Hair follicle dermal papilla cell (primary cell): ENCODE measurements at places on chromosomes 2 and 18. TPM values are rescaled to one million over a fixed set of nuclear protein-coding genes. Genes with fewer than 3 reads are reported as not detected.

The SLC9A4 gene
- under 0.01 TPM in 1 of 2 replicates, not detected in the other for total RNA-seq

The MBP gene
- total RNA-seq = 13.2 and 21.9 TPM in 2 replicates

The AGAP1 gene
- 15.5 and 18.5 TPM in 2 replicates for total RNA-seq

The TMEM178A gene
- 0.24 TPM in 1 of 2 replicates, not detected in the other for total RNA-seq

The LDLRAD4 gene
- total RNA-seq = 0.12 and 0.65 TPM in 2 replicates

The ZNF532 gene
- 43.7 and 72.5 TPM in 2 replicates for total RNA-seq

The PTH2R gene
- 0.16 TPM in 1 of 2 replicates, not detected in the other for total RNA-seq

The GRB14 gene
- total RNA-seq = 0.36 and 0.65 TPM in 2 replicates

The GMCL1 gene
- 7.5 and 9.1 TPM in 2 replicates for total RNA-seq

The INSIG2 gene
- 6.9 and 8.9 TPM in 2 replicates for total RNA-seq

The CDH19 gene
- total RNA-seq = under 0.01 TPM in 1 of 2 replicates, not detected in the other

The PUM2 gene
- 42.0 and 54.8 TPM in 2 replicates for total RNA-seq

The LONRF2 gene
- total RNA-seq = not detected in 2 replicates

The ANKRD62 gene
- not detected in 2 replicates for total RNA-seq

The FOSL2 gene
- total RNA-seq = 361 and 426 TPM in 2 replicates

The CCDC93 gene
- 19.2 and 28.6 TPM in 2 replicates for total RNA-seq

The PFN4 gene
- 0.16 and 0.97 TPM in 2 replicates for total RNA-seq

The ALPI gene
- total RNA-seq = not detected in 2 replicates

The RTKN gene
- total RNA-seq = 19.2 and 21.7 TPM in 2 replicates

The POU3F3 gene
- under 0.01 TPM in 1 of 2 replicates, not detected in the other for total RNA-seq

The ERBB4 gene
- total RNA-seq = under 0.01 and 0.24 TPM in 2 replicates

The SANBR gene
- total RNA-seq = 7.5 and 10.2 TPM in 2 replicates

The MPP4 gene
- 0.73 and 0.97 TPM in 2 replicates for total RNA-seq

The TRABD2A gene
- 0.36 and 1.3 TPM in 2 replicates for total RNA-seq

The ABCB11 gene
- under 0.01 TPM in 1 of 2 replicates, not detected in the other for total RNA-seq

The PJVK gene
- 1.7 and 1.8 TPM in 2 replicates for total RNA-seq

The ITGB1BP1 gene
- total RNA-seq = 30.3 and 37.9 TPM in 2 replicates

The CFC1 gene
- total RNA-seq = not detected in 2 replicates

The LAMA1 gene
- 1.7 and 1.9 TPM in 2 replicates for total RNA-seq

The TMEM17 gene
- total RNA-seq = 1.6 and 2.1 TPM in 2 replicates
